Mucosa of descending colon (tissue), 3 donors: ENCODE measurements at places on chromosomes 2 and 18.

GRCh38 chr2:8204711-8205110 is 477.1 kb upstream of the ID2 start:
- DNase-seq = no peak

DNA sequence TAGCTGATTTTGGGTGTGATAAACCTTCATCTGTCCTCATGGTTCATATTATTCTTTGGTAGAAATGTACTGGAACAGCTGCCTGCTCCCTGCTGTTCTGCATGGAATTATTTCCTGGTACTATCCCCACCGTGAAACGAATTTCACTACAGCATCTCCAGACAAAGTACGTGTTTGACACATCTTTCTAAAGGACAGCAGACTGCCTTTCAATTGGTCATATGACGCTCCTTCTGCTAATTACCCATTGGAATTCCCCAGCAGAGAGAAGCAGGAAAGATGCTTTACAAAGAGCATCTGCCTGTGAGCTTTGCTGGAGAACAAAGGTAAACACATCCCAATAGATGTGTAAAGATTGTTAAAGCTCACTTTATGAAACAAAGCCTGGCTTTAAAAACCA is 4.4 kb upstream of the RFX8 start:
- DNase-seq = no peak

DNA sequence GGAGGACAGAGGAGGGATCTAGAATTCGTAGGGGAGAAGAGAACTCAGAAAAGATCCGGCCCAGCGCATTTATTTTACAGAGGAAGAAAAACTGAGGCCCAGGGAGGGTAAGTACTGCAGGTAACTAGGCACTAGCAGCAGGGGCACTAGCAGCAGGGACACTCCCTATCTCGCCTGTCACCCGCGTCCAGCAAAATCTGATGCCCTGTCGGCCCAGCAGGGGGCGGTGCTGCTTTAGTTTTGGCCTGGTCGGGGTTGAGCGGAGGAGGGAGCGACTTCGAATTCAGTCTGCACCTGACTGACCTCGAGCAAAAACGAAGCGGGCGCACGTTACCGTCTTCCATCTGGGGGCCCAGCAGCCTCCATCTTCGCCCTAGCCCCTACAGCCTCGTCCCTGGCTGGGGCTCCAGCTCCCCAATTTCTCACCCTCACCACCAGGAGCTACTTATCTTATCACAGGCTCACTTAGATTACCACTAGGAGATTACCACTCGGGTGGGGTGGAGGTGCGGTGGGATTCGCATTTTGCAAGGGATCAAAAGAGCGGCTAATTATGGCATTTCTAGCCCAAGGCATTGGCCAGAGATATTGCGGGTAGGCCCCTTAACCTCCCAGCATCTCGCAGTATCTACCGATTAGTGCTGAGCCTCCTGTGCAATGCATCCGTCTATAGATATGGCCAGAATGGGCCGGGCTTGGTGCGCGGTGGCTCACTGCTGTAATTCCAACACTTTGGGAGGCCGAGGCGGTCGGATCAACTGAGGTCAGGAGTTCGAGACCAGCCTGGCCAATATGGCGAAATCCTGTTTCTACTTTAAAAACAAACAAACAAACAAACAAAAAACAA is 17.8 kb upstream of the CD8A start:
- DNase-seq = peak; percentile 91

DNA sequence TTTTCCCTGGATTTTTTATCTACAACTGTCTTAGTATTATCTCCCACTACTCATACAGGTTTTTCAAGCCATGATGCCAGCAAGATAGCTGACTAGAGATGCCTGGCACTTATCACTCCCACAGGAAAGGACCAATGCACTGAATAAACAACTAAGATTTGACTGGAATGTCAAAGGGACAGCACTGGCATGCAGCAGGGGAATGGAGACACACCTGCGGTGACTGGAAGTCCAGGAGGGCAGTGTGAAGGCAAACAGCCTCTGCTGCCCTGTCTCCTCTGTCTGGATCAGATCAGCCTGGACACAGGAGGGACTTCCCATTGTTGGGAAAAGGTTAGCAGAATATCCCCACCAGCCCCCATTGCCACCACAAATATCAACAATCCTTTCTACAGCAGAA is 85.1 kb downstream of the TMEM237 start:
- DNase-seq = no peak
